Stimulated activated CD4-positive, alpha-beta T cell treated with anti-CD3 and anti-CD28 coated beads, TNF-alpha, amount 100 ng/mL, for 24 hours (primary cell): ENCODE measurements at places on chromosomes 11 and 22.
A peak's percentile ranks its signal among the peaks of the same experiment; 100 is the strongest.

- DNase-seq, result peak; percentile 75
These were observed 11.6 kb upstream of the RNH1 start for GRCh38 chr11:518463-519202.

DNA sequence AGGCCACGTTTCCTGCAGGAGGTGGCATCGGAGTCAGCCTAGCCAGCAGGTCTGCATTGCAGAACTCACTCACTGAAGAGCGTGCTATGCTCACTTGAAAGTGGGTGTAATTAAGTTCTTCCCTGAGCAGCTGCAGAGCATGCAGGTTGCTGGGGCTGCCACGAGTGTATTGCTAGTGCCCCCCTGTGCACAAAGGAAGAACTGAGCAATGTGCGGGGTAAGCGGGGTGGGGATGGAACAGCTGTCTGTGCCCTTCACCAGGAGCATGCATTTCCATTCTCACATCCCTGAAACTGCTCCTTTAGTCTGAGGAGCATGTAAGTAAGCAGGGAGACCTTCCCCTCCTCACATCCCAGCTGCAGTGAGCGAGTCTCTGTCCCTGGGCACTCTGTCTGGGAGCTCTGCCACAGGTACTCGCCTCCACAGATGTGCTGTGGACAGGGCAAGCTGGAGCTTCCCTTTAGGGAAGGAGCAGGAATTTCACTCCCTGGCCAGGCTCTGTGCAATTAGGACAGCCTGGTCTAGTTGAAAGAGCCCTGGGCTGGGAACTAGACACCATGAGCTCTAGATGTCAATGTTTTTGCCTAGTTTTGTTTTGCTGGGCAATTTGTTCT, 1031.8 kb downstream of the NTM start:
- DNase-seq, result no peak

DNA sequence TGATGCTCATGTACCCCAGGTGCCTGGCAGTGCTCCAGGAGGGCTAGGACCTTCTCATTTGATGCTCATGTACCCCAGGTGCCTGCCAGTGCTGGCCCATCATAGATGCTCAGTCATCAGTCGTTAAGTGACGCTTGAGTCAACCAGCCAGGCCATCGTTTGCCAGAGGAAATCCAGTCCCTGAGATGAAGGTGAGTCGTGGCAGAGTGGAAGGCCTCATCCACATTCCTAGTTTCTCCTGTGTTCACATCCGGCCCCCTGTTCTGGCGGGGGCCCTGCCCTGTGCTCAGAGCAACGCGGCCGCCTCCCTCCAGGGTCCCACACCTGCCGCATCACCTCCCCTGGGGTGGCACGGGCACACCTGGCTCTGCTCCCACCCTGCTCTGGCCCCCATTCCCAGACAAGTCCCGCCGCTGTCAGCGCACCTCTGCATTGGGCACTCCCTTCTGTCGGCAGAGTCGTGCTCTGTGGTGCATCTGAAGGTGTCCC, 279.9 kb downstream of the BRD1 start:
- DNase-seq, result no peak

GRCh38 chr22:33921525-33922348, 1.5 kb upstream of the LARGE1 start:
- DNase-seq, result peak; percentile 20

DNA sequence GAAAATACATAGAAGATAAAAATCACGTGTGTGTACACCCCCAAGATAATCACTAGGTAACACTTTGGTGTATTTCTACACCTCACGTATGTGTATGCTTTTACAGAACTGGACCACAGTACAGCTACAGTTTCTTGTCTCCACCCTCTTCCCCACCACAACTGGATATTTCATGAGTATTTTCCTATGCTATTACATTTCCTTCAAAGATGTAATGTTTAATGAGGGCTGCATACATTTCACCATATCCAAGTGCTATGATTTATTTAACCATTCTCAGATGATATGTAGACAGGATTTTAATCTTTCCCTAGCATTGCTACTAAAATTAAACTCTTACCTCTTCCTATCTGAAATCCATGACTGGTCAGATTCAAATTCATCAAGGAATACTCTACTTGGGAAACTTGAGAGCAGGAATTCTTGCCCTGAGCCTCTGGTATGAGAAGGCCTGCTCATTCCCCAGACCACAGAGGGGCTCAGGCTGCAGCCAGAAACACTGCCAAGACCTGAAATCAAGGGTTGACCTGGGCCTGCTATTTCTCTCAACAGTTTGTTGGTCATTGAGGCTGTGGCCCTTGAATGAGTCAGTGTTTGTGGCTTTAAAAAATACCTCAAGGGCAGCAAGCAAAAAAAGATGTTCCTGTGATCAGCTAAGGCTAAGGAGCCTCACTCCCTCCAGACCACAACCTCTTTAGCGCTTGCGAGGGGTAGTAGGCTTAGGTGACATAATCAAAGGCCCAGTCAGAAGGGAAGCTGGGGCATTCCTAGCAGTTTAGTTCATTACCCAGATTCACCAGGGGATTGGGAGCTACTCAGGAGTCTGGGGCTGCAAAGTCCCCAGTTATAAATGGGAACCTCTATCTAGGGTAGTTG, 55.5 kb downstream of the ABTB2 start:
- DNase-seq, result no peak

DNA sequence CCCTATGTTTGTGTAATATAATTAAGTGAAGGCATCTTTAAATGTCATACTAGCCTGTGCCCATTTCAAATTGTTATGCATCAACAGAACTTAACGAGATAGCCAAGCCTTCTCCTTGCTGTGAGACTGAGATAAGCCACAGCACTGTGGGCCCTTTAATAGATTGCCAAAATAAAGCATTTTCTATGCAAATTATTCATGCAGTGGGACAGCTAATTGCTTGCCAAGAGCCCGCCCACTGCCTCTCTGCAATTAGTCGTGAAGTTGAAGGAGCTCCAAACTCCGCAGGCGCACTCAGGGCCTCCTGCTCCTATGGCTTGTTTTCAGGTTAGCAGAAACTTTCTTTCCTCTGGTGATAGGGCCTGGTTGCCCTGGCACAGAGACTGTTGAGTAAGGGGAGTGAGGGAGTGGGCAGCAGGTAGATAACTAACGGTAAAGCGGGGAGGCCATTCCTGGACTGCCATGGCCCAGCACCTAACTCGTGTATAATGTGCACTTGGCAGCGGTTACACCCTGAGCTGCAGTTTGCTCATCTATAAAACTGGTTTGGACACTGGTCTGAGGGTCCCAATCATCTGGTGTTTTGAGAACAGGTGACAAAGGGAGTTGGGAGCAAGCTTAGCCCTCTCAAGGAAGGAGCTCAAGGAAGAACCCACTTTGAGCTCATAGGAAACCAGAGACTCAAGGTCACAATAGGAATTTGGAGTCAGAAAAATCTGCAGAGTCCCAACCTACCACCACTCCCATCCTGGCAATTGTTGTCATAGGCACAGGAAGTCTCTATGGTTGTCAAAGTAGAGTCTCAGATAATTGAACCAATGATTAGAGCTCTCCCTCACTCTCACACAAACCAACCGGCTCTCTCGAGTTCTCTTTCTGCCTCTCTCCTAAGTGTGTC, 33.9 kb upstream of the RIC3 start:
- DNase-seq, result no peak

DNA sequence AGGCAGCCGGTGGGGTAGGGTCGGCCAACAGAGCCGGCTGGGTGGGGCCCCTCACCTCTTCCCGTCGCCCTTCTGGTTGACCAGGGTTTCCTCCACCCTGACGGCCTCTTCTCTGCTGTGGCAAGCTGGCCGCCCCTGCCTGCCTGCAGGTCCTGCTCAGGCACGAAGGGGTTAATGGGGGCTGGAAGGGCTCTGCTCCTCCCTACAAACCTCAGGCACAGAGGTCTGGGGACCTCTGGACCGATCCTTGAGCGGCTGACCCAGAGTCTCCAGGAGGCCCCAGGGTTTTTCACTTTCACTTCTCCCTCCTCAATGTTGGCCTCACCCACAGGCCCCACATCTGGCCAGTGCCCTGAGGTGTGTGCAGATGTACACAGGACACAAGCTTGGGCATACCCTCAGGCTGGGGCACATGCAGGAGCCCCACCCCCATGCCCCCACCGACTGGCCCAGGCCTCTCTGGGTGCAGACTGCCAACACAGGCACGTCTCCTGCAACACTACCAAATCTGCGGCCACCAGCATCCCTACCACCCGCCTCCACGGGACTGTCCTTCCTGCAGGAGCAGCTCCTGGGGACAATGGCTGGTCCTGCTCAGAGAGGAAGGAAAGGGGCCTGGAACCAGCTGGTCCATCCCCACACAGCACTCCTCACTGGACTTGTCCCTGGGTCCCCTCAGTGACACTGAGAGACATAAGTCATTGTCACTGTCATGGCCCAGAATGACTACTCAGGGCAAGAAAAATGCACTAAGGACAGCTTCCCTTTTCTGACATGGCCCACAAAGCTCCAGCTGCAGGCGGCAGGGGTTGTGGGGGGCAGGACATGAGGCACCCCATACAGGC, 3.2 kb upstream of the TBX1 start:
- no peak for DNase-seq

DNA sequence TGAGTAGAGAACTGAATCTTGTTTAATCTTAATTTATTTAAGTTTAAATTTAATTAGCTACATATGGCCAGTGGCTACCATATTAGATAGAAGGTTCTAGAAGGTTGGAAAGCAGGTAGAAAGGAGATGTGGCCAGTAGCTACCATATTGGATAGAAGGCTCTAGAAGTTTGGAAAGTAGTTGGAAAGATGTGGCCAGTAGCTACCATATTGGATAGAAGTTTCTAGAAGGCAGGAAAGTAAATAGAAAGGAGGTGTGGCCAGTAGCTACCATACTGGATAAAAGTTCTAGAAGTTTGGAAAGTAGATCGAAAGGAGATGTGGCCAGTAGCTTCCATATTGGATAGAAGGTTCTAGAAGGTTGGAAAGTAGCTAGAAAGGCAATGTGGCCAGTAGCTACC, 2.2 kb downstream of the CRYBA4 start:
- DNase-seq, result no peak

GRCh38 chr11:3104961-3105790, 48.0 kb upstream of the CARS1 start:
- no peak for DNase-seq

DNA sequence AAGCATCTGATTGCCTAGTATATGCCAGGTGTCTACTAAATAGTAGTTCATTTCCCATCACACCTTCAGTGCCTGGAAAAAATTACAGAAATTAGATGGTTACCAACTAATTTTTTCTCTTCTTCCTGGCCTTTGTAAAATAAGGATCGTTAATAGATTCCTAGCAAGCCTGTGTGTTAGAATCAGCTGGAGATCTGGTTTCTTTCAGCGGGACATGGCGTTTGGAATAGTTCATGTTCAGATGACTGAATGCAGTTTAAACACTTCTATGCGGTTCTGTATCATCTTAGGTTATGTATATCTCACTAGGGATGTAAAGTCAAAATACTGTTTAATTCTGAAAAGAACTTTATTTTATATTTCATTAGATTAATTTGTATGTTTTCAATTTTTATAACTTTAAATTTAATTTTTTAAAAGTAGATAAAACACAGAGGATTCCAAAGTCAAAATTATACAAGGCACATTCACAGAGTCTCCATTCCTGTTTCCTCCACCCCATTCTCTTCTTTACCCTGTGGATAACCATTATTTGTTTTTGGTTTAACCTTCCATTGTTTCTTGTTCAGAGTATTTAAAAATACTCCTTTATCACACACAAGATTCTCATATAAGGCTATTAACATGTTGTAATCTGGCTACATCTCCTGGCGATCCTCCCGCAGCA, 132.8 kb downstream of the ATXN10 start:
- DNase-seq, result no peak

DNA sequence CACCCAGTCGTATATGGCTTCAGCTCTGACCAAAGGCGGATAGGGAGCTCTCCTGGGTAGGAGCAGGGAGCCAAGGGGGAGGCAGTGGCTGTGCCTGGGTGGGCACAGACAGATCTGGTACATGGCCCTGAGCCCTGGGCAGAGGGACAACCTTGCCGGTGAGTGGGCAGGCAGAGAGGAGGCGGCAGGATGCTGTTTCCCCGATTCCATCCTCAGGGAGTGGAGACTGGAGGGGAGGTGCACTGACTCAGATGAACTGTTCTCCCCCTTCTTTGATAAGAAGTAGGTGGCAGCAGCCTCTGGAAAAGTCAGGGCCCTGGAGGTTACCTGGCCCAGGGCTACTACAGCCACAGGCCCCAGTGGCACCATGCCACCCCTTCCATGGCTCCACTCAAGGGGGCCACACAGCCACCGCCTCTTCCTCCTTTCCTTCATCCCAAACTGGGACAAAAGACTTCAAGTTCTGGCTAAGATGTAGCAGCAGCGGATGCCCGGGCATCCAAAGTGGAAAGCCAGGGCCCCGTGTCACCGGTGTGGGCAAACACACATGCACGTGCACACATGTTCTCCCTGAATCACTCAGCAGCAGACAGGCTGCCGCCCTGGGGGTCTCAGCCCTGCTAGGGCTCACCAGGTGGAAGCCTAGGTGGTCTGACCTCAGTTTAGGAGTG, 13.4 kb downstream of the CXCR5 start:
- no peak for DNase-seq

DNA sequence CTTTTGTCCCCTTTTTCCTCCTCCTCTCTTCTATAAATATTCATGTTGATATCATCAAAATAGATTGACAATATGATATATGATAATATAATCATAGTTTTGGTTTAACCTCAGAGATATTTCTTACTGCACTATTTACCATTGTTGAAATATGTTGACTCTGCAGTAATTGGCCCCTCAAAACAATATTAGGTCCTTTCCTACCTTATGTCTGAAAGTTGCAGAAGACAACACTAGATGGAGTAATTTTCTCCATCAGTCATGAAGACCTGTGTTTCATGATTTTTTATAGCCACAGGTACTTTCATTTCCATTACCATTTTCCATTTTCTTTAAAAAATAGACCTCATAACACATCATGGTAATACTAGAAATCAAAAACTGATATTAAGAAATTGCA, 284.4 kb downstream of the LUZP2 start:
- no peak for DNase-seq

DNA sequence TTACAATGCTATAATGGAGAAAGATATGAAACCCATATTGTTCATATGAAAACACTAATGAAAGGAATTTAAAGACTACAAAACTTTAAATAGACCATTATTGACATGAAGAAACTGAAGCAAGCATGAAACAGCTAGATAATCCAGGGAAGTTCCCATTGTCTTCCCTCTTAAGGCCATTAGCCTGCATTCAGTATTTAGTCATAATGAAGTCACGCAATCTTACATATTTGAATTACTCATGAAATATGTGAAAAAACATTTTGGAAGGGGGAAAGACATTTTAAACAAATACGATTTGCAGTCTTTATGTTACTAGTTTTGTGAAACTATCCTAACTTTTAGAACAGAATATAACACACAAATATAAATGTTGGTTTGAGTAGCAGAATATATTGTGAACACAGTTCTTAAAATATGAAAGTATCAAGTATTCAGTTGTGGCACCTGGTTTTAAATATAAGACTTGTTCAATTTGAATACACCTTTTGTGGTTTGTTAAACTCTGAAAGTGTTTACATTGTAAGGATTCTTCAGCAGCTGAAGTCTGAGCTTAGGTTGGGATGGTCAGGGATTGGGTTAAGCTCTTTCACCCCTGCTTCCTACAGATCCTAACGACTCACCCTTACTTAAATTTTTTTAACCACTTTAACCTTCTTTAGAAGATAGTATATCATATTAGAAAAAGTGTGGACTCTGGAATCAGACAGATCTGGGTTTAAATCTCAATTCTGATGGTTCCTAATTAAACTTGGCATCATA, 500.3 kb upstream of the TENM4 start:
- DNase-seq, result no peak
